GOT3 (cell line): ENCODE measurements at places on chromosomes 6 and 20.

DNA sequence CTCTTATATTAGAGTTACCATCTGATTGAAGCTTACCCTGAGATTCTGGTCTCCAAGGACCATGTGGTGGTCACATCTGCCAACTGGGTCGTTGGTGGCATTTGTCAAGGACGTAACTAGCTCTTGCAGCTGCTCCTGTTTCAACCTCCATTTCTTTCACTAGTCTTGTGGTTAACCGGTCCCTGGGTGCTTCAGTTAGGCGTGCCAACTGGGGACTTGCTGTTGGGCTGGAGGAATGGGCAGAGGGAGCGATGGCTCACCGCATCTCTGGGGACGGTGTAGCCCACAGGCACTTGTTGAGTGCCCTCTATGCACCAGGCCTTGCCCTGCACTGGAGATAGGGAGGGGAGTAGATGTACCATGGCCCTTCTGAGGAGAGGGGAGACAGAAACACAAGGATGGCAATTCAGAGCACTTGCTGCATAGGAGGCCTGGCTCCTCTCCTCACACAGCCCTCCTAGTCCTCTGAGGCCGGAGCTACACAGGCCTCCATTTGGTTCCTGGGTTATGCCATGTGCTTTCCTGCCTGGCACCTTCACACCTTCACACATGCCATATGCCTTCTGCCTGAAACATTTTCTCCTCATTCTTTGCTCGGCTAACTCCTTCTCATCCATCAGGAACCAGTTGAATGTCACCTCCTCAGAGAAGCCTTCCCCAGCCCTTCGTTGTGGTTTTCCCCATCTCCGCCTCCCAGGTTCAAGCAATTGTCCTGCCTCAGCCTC, 20.0 kb upstream of the ASXL1 start:
- no peak for DNase-seq

DNA sequence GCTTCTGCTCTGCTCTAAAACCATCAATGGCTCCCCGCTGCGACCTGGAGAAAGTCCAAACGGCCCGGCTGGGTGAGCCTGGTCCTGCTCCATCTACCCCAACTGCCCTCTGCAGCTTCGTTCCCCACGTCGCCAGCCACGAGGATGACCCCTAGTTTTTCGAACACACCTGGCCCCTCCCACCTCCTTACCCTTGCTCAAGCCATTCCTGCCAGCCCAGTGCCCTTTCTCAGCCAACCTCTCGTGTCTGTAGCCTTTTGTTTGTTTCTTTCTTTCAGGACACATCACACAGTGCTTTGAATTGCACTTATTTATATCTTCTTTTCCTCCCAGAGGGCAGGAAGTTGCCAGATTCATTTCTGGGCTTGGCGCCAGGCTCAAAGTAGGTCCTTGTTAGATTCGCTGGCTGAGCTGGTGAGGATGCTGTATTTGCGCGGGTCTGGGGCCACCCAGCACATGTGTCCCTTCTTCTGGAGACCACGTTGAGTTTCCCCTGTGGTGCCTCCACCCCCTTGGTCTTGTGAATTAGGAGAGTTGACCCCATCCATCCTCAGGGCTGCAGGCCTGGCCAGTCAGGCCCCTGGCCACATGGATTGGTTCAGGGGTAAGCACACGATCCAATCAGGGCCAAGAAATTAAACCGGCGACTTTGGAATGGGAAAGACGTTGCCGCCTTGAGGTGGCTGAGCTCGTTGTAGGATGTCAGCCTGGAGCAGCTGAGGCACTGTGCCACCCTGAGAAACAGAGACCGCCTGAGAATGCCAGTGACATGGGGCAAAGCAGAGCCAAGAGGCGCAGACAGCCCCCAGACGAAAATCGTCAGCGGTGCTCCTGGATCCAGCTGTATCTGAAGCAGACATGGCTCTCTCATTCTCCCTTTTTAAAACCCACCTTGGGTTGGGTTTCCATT, 156.0 kb downstream of the CEBPB start:
- DNase-seq = no peak

DNA sequence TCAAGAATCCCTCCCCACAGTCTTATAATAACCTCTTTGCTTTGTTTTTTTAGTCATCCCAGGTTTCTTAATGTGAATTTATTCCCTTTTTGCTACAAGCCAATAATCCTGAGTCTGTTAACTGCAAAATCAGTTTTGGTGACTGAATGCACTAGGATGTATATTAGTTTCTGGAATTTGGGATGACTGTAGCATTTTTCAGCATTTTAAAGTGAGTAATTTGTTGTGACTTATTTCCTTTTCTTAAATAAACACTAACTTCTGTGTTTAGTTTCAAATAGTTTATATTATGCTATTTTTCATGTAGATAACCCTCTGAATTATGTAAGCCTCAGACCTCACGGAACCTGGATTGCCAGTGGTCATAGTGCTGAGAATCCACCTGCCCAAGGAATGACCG, 5.5 kb downstream of the CST1 start:
- no peak for DNase-seq

DNA sequence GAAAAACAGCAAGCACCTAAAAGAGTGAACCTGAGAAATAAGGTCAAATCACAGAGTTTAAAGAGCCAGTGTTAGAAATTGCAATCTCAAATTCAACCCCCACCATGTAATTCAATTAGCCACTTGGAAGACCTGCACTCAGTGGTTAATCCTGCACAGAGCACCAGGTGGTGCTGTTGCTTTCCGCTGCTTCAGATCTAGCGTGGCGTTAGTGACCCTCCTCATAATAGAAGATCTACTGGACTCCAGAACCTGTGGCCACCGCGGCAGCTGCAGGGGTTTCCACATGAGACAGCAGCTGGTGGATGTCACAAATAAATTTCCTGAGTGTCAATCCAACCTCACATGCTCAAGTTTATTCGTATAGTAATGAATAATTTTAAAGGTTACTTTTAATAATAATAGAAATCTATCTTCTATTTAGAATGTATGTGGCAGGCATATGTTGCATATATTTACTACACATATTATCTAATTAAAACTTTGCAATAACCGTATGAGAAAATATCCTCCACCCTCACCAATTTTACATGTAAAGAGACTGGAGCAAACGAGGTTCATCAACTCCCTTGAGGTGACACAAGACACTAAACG, 84.4 kb downstream of the SYNE1 start:
- no peak for DNase-seq

- no peak for DNase-seq
Observed at GRCh38 chr6:117346142-117346930, 79.4 kb downstream of the ROS1 start.

DNA sequence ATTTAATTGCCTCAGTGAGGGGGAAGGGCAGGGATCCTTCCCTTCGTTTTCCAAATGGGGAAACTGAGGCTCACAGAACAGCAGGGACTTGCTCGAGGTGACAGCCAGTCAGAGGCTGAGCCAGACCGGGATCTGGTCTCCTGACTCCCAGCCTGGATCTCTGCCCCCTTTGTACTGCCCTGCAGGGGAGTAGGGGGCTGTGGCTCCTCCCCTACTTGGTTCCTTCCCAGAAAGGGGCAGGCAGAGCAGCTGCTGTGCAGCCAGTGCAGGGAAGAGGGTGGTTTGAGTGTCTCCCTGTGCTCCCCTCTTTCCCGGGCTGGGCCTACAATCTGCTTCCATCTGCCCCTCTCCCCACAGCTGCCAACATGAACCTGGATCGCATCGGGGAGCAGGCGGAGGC, 37.6 kb downstream of the UQCC2 start:
- DNase-seq = no peak

GRCh38 chr20:31542201-31542842, 28.1 kb downstream of the HM13 start:
- no peak for DNase-seq

DNA sequence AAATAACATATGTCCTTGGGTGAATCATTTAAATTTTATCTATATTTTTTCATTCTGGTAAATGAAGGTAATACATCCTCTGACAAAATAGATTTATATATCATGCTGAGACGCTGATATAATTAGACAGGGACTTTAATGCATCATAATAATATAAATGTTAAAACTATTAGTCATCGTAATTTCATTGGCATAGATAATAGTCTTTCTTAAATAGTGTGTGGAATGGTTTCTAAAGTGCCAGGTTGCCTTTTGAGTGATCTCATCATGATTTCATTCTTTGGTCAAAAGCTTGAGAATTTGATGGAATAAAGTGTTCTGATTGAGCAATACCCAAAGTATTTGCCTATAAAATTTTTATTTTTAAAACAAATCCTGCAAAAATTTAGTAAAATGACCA, 43.2 kb upstream of the BMP5 start:
- DNase-seq = no peak

DNA sequence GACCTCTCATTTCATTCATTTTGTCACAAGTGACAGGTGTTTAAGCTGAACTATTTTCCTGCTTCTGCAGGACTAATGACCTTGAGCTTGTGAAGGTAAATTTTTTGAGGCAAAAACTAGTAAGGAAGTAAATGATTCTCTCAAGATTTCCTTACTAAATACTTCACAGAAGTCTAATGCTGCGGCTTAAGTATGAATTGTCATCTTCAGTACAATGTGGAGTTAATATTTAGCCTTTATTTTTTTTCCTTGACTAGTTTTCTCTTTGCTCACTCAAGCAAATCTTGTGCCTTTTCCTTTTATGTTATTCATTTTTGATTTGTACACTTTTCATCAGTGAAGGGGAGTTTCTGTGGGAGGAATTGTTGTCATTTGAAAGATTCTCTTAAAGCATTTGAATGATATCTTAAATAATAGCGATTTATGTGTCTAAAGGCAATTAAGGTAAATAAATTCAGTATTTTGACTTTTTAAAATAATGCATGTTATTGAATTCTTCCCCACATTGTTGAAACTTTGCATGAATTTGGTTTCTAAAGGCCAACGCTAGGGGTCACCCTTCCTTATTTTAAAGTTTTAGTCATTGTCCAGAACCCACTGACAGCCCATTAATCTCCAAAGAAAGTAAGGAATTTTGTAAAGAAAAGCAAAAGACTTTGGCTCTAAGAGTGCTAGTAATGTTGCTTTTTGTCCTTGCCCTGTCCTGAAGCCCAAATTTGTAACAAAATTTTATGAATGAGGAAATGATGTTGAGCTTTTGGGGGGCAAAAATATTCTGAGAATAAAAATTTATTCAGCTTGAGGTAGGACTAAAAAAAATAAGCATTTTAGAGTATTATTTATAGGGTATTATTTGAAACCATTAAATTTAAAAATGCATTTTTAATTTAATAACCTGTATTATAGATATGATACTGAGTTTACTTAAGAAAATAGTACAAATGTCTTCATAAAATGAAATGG, 157.4 kb upstream of the LAMA2 start:
- no peak for DNase-seq

GRCh38 chr6:28280595-28281287, 631 bp upstream of the PGBD1 start:
- DNase-seq = no peak

- no peak for DNase-seq
Observed at GRCh38 chr6:79574174-79574573, 36.9 kb upstream of the LCA5 start.

- DNase-seq = no peak
Observed at GRCh38 chr6:141634269-141634668, 498.5 kb upstream of the GJE1 start.

GRCh38 chr6:39416026-39416425, 93.5 kb upstream of the KCNK16 start:
- no peak for DNase-seq

- DNase-seq = no peak
Observed at GRCh38 chr6:49552596-49552995, 2.1 kb downstream of the C6orf141 start.

DNA sequence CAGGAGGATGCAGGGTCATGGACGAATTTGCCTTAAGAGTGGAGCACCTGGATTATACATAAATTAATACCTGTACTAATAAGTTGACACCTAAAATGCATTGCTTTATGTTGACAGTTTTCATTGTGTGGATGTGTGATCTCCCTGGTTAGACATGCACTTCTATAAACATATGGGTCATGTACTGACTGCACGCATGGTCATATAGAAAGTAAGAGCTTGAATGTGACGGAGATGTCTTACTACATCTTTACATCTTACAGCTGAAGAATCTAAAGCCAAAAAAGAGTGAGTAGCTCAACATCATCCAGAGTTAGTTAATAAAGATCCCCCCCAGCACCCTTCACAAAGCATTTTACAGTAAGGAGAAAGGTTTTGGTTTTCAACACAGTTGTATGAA, 408.4 kb upstream of the JARID2 start:
- no peak for DNase-seq

GRCh38 chr6:67184405-67184804, 1450.7 kb upstream of the ADGRB3 start:
- no peak for DNase-seq

GRCh38 chr6:96899019-96899418, 1.3 kb upstream of the NDUFAF4 start:
- no peak for DNase-seq

GRCh38 chr6:79431537-79431933, 105.7 kb downstream of the LCA5 start:
- no peak for DNase-seq

DNA sequence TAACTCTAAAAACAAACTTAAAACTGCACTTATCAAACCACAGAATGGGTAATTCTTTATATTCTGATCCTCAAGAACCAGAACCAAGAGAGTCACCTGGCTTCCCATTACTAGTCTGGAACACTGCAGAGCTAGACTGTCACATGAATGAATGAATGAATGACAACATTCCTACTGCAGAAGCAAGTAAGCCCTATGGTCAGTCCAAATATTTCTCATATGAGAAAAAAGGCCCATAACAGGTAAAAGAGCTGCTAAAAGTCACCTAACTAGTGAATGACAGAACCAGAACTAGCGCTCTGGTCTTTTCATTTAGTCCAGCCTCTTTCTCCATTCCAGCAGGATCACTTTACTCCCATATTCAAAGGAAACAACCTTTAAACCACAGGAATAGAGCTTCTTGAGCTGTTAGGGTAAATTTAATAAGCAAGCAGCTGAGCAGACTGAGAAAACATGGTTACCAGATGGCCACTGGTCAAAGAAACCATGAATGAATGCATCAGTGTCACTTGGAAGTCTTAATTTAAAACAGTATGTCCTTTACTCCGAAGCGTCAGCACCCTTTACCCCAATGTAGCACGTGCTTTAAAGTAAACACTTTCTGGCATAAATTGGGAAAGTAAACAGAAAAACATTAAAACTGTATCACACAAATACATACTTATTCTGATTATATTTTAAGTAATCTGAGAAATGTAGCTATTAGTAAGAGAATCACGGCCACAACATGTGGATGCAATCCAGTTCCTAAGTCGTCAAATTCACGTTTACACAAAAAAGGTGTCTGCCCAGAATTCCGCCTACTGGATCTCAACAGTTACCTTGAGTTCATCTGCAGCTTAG, 1.4 kb downstream of the PREP start:
- DNase-seq = no peak

GRCh38 chr6:70864401-70864800, 92.5 kb downstream of the B3GAT2 start:
- no peak for DNase-seq
